ENCODE measurements at places on chromosomes 7 and 10. TPM values are rescaled to one million over a fixed set of nuclear protein-coding genes. Genes with fewer than 3 reads are reported as not detected.

Gene ITPRID1
- not detected for total RNA-seq

Gene C10orf95
- total RNA-seq: not detected

Gene SPRN
- not detected for total RNA-seq

Gene TUBB8
- not detected for total RNA-seq

Gene DLX6
- not detected for total RNA-seq

Gene STAG3
- 0.51 TPM for total RNA-seq

DNA sequence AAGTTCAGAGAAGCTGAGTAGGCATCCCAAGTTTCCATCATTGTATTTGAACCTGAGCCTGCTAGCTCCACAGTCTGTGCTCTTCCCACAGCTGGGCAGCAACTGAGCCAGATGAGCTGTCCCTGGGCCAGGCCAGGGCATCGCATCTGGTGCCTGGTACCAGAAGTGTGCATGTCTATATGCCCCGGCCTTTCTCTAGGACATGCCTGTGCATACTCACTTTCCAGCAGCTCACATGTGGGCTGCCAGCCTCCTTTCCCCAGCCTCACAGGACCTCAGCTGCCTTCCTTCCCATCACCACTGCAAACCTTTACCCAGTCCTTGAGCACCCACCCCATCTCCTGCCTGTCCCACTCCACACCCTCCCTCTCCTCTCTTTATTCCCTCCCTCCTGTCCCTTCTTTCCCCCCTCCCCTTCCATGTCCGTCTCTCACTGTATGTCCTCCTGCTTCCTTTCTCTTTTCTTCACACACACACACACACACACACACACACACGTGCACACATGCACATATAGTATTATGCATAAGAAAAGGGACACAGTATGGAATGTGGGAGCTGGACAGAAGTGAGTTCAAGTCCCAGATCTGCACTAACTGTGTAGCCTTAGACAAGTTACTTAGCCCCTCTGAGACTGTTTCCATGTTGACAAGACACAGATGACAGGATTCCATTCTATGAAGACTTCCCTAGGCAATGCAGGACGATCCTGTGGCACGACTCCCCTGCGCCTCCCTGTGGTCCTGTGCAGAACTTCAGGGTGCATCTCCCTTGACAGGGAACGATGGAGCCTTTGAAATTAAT is 10.9 kb downstream of the CDHR1 start:
- DNase-seq: peak; percentile 78

- no peak for DNase-seq
These were observed 136.0 kb upstream of the FAM20C start for GRCh38 chr7:56291-56913.

DNA sequence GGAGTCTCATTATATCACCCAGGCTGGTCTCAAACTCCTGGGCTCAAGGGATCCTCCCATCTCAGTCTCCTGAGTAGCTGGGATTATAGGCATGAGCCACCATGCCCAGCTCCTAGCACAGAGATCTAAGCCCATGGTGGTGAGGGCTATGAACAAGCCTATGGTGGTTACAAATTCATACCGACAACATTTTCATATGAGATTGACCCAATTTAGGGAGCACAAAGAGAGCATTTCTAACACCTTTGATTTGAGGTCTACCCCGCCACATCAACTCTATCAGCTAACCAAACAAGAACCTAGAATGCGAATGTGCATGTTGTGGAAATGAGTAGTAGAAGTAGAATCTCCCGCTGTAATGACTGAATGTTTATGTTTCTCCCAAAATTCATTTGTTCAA is 14.2 kb upstream of the PRF1 start:
- DNase-seq: no peak

DNA sequence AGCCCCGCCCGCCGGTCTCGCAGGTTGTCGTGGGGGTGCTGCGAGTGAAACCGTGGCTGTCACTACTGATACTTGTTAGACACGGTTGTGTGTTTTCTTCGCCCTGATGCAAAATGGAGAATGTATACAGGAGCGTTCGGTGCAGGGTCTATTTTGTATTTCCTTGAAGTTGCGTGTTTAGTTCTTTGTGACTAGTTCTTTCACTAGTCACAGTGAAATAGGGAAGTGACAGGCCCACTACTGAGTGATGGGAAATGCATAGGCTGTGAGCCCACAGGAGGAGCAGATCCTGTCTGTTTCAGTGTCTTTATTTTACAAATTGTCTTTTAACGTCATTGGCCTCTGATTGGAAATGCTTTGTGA is 675 bp downstream of the ABRAXAS2 start:
- DNase-seq: no peak

- DNase-seq: no peak
These were observed 83.2 kb downstream of the RBM33 start for GRCh38 chr7:155727616-155728015.

- no peak for DNase-seq
These were observed 122.6 kb downstream of the INHBA start for GRCh38 chr7:41579961-41580935.

DNA sequence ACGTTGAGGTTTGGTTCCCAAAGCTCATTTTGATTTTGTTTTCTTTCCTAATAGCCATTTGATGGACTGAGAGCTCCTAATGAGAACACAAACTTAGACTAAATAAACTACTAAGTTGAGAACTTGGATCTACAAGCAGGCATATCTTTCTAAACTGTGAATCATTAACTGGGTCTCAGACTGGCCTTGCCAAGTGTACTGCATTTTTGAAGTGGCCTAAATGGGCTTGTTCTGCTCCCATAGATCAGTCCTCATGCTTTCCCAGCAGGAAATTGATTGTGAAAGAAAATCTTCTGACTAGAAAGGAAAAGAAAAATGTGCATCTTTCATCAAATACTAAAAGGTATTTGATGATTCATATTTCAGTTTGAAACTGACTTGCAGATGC is 46.7 kb upstream of the RBM33 start:
- DNase-seq: no peak

- no peak for DNase-seq
These were observed 114.1 kb downstream of the RNF216 start for GRCh38 chr7:5667391-5667790.

GRCh38 chr7:54072710-54073109 is 469.5 kb upstream of the VSTM2A start:
- DNase-seq: no peak
